ENCODE measurements at places on chromosomes 4 and X. TPM values are rescaled to one million over a fixed set of nuclear protein-coding genes. Genes with fewer than 3 reads are reported as not detected.

Gene TLR2
- 1.7 TPM for total RNA-seq

Gene HPSE
- total RNA-seq, result 0.38 TPM

Gene CDX4
- not detected for total RNA-seq

Gene VSIG4
- not detected for total RNA-seq

Gene PNMA6F
- not detected for total RNA-seq

Gene PFKFB1
- total RNA-seq, result 0.25 TPM

All from chondrocyte (in vitro differentiated cells).